ENCODE measurements at places on chromosomes 1 and 21. TPM values are rescaled to one million over a fixed set of nuclear protein-coding genes. Genes with fewer than 3 reads are reported as not detected.

Gene IL22RA1
- not detected for total RNA-seq

Gene GBP2
- 6.7 TPM for total RNA-seq

Gene WNT3A
- not detected for total RNA-seq

Gene OR2T35
- not detected for total RNA-seq

Gene MKNK1
- total RNA-seq = 19.9 TPM
